ENCODE measurements at places on chromosomes 6 and 20. TPM values are rescaled to one million over a fixed set of nuclear protein-coding genes. Genes with fewer than 3 reads are reported as not detected.

Gene FBXO5
- 51.4 TPM for total RNA-seq

Gene TTK
- 36.0 TPM for total RNA-seq

Gene ADTRP
- 31.5 TPM for total RNA-seq

Gene CDH26
- 0.52 TPM for total RNA-seq

Gene XKR7
- total RNA-seq, result 0.04 TPM

Gene ZNF334
- 5.8 TPM for total RNA-seq

Gene PDE7B
- 0.50 TPM for total RNA-seq

Gene PNPLA1
- total RNA-seq, result not detected

Gene VGLL2
- total RNA-seq, result not detected

Gene BMP5
- not detected for total RNA-seq

Gene SLC22A16
- total RNA-seq, result not detected

Gene TRIM15
- not detected for total RNA-seq

Gene NRN1
- total RNA-seq, result 10.2 TPM

Gene UST
- 0.82 TPM for total RNA-seq

Gene PLCB4
- not detected for total RNA-seq

Gene GINS1
- 34.1 TPM for total RNA-seq

Gene LY6G5C
- 2.4 TPM for total RNA-seq

Gene MRAP2
- total RNA-seq, result not detected

Gene PDE10A
- not detected for total RNA-seq
